Muscle of back (tissue), 13 donors: ENCODE measurements at places on chromosomes 3 and 15.
A peak's percentile ranks its signal among the peaks of the same experiment; 100 is the strongest.

DNA sequence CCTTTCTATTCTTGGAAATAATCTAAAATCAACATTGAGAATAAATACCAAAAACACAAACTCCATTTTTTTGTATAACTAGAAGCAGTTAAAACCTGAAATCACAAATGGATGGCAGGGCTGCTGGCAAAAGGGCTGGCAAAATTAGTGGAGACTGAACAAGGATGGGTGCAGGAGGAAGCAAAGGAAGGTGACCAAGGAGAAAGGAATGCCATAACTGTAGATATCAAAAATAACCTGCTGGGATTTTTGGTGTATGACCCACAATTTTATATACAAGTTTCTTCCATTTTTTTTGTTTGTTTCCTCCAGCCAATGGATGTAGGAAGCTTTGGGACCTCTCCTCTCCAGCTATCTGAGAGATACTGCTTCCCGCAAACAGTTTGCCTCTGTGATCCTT is 12.7 kb downstream of the CFAP44 start:
- no peak for DNase-seq

DNA sequence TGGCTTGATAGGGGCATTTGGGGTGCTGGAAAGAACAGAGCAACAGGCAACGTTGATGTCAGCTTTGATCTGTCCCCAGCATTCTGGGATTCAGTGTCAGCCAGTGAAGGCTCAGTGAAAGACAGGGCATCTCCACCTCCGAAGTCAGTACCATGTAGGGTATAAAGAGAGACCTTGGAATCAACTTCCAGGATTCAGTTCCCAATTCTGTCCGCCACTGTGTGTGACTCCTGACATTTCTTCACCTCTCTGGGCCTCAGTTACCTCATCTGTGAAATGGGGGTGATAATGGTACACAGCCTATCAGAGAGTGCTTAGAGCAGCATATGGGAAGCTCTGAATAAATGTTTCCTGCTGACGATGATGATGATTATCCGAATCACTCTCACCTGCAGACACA is 55.6 kb upstream of the FLNB start:
- DNase-seq: no peak

- peak; percentile 80 for DNase-seq
Observed at GRCh38 chr3:114687151-114687550, 393.3 kb downstream of the TIGIT start.

DNA sequence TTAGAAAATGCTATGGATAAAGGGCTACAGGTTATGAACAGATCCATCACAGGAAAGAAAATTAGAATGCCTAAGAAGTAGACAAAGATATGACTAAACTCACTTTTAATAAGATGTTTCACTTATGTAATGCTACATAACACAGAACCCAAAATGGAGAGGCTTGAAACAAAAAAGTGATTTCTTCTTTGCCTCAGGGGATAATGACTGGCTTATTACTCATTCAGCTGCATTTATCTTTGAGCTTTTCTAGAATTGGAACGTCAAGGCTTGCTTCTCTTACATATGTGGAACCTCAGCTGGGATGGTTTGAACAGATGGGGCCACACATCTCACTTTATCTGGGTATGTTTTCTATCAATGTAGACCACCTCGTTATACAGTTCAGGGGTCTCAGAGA is 120.6 kb upstream of the EPHA3 start:
- DNase-seq: no peak

DNA sequence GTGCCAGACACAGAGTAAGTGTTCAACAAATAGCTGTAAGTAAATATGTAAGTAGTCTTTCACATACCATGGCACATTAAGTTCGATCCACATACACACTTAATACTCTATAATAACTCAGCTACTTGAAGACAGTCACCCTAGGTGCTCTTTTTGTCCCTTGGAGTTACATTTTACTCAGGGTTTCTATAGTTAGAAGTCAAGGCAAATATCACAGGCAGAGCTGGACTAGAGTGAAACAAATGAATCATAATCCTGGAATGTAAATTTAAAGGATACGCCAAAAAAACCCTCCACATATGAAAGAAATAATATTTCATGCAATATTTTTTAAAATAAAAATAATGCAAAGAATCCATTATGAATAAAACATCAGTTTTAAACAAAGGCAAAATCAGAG is 461.8 kb downstream of the MAGI1 start:
- peak; percentile 39 for DNase-seq

DNA sequence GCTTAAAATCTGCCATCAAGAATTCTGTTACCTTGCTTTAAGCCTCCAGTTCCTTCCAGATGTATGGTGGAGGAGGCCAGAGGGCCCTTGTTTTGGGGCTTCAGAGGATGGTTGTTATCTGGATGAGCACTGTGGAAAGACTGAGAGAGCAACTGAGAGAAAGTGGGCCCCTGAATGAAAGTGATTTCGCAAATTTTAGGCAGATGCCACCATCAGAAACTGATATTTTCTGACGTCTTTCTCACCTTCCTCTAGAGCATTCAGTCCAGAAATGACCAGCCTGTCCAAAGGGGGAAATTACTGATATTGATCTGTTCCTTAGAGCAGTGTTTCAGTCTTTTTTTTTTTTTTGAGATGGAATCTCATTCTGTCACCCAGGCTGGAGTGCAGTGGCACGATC is 13.4 kb downstream of the B3GNT5 start:
- DNase-seq: no peak

- DNase-seq: no peak
Observed at GRCh38 chr3:88010810-88011209, 48.0 kb downstream of the CGGBP1 start.

- DNase-seq: no peak
Observed at GRCh38 chr3:143283432-143284128, 164.0 kb downstream of the CHST2 start.

- no peak for DNase-seq
Observed at GRCh38 chr3:101758224-101758623, 20.8 kb upstream of the NXPE3 start.

DNA sequence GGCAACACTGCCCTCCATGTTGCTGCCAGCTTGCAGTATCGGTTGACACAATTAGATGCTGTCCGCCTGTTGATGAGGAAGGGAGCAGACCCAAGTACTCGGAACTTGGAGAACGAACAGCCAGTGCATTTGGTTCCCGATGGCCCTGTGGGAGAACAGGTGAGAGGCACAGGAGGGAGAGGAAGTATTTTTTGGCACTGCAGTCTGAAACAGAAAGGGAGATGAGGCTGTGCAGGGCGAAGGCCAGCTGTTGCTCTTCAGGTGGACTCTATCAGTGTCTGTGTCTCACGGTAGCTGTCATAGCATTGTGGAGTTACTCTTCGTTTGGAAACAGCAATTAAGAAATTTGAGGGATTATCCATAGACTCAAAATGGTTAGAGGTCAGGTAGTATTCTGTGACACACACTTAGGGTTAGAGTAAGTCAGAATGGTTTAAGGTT is 8.0 kb downstream of the NFKBIZ start:
- DNase-seq: no peak

GRCh38 chr3:50195501-50196252 is 4.3 kb downstream of the GNAT1 start:
- no peak for DNase-seq

DNA sequence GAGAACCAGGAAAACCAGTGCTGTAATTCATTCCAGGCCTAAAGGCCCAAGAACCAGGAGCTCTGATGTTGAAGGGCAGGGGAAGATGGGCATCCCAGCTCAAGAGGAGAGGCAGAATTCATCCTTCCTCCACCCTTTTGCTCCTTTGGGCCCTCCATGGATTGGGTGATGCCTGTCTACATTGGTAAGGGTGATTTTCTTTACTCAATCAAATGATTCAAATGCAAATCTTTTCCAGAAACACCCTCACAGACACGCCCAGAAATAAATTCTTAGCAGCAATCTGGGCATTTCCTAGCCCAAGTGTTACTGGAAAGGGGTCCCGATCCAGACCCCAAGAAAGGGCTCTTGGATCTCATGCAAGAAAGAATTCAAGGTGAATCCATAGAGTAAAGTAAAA is 17.6 kb upstream of the APOD start:
- no peak for DNase-seq

DNA sequence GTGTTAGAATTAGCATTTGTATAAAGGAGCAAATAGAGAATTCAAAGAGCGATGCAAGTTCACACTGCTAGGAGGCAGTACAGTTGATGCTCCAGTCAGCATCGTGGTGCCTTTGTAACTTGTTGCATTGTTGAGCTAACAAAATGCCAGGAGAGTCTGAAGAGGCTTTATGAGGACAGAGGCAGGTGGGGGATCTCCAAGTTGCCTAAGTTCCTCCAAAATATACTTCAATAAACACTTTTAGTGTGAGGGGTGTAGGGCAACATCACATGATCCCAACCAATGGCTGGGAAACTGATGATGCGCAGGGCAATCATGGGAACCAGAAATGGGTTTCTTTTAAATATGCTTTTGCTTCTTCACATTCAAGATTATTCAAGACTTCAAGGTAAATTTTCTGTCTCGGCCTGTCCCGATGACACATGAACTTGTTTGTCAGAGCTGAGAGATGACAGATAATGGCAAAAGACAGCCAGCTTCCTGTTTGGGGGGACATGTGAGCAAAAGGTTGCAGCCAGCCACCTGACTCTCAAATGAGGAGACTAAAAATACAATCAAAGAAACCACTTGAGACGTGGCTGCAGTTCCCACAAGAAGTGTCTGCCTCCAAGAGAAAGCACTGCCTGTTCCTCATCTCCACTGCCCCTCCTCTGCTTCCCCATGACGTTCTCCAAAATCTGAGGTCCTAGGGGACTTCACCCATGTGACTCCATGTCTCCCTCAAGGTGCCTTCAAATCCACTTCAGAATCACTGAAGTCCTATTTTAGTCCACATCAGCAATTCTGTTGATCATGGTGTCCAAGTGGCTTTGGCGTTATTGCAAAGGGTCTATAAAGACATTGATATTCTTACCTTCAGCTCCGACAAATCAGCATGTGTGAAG is 39.3 kb downstream of the KLHL6 start:
- DNase-seq: no peak

DNA sequence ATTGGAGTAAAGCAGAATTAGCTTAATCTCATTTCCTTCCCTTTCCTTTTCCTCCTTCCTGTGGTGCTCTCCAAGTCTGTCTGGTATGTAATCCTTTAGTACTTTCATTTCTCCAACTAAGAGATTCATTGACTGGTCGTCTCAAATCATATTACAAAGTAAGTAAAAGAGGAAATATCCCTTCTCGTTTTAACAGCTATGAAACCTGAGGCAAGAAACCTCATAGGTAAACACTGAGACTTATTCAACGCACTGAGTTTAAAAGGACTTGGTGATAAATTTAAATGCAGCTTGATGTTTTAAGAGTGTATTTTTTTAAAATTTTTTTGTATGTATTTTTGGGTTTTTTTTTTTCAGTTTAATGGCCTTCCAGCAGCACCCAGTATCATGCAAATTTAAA is 117.2 kb upstream of the LRRC3B start:
- DNase-seq: no peak

DNA sequence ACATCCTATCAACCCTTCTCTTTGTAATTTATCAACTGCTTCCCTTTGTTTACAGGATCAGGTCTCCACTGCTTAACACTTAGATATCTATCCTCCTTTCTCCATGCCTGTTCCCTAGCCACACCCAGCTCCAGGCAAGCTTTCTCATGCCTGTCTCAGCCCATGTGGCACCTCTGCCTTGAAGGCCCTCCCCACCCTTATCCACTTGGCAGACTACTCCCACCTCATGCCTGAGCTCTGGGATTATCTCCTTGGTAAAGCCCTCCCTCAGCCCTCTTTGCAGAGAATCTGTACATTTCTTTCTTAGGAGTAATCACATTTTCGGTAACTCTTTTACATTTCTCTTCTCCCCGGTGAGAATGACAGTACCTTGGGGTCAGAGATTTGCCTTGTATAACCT is 96.0 kb downstream of the ATP1B3 start:
- no peak for DNase-seq

DNA sequence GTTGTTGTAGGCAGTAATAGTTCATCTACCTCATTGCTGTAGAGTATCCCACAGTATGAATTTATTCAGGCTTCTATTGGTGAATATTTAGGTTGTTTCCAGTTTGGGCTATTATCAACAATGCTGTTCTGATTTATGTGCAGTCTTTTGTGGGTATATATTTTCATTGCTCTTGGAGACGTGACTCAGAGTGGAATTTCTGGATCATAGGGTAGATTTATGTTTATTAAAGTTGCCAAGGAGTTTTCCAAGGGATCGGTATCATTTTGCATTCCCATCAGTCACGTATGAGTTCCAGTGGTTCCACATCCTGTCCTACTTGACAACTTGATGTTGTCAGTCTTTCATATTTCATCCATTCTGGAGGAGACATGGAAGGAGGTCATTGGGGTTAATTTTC is 8.4 kb upstream of the HRH1 start:
- DNase-seq: no peak

DNA sequence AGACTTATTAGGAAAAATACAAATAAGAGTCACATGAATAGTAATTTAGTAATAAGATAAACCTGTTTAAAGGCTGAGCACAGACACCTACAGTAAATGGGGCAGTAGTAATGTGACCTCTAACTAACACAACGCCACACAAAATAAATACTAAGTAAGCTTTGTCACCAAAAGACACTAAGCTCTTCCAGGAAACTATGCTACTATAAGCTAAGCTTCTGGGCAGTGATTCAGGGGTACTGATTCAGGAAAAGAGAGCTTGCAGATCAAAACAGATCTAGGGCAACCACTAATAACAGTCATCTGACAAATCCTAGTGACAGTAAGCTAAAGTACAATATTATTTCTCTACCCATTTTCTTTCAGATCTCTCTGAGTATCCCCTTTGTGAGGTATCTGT is 68.8 kb downstream of the PLOD2 start:
- DNase-seq: no peak

DNA sequence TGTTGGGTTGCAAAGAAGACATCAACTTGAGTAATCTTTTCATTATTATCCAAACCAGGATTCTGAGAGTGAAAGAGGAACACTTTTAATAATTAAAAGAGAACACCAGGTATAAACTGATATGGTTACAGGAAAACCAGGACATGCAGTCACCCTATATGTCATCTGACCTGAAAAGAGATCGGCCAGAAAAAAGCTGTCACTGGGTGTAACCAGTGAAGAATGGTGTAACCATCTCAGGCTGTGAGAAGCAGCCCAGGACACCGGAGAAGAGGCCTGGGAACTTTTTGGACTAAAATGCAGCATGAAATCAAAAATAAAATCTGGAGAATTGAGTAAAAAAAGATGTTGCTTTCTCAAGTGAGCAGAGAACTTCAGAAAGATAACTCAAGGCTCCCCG is 10.1 kb upstream of the CCDC80 start:
- no peak for DNase-seq

DNA sequence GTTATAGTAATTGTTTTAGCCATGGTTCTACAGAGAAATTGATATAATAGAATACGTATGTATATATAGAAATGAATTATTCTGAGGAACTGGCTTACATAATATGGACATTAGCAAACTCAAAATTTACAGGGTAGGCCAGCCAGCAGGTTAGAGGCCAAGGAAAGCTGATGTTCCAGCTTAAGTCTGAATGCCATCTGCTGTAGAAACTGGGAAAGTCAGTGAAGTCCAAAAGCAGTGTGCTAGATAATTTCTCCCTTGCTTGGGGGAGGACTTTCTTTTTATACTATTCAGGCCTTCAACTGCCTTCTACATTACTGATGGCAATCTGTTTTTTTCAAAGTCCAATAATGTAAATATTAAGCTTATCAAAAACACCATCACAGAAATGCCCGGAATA is 1174.7 kb downstream of the ZPLD1 start:
- DNase-seq: no peak

GRCh38 chr3:56764904-56765547 is 36.7 kb downstream of the ARHGEF3 start:
- DNase-seq: no peak

- DNase-seq: no peak
Observed at GRCh38 chr3:124942613-124943012, 8.1 kb upstream of the MUC13 start.
